T-helper 17 cell (primary cell): ENCODE measurements at places on chromosomes 5 and 9. TPM values are rescaled to one million over a fixed set of nuclear protein-coding genes. Genes with fewer than 3 reads are reported as not detected.
A peak's percentile ranks its signal among the peaks of the same experiment; 100 is the strongest.

GRCh38 chr5:95922798-95923197 lies 38.9 kb downstream of the ELL2 start:
- H3K27me3 ChIP-seq: no peaks in the 10 kb centered on the region
- no peak overlapping the region for H3K27ac ChIP-seq
- peaks cover 10% of the 10 kb centered on the region for H3K4me1 ChIP-seq
- H3K4me3 ChIP-seq: no peak overlapping the region
- peaks cover under 1% of the 10 kb centered on the region for H3K36me3 ChIP-seq

GRCh38 chr5:177455036-177455660 lies 8.5 kb downstream of the PRR7 start:
- peak overlapping the region; percentile 85 for H3K4me3 ChIP-seq
- no peaks in the 10 kb centered on the region for H3K27me3 ChIP-seq
- peak; percentile 95 for DNase-seq
- no peaks in the 10 kb centered on the region for H3K36me3 ChIP-seq
- H3K27ac ChIP-seq: peak overlapping the region; percentile 95
- peaks cover 32% of the 10 kb centered on the region for H3K4me1 ChIP-seq

Gene EHMT1
- total RNA-seq: 106 TPM

Gene NPM1
- 1,022 TPM for total RNA-seq

GRCh38 chr5:78486218-78486617 lies 125.8 kb downstream of the SCAMP1 start:
- DNase-seq: no peak
- H3K4me1 ChIP-seq: peaks cover 11% of the 10 kb centered on the region
- H3K27me3 ChIP-seq: no peaks in the 10 kb centered on the region
- H3K36me3 ChIP-seq: no peaks in the 10 kb centered on the region

GRCh38 chr5:66722686-66723085 lies 126.5 kb downstream of the MAST4 start:
- H3K36me3 ChIP-seq: peaks cover 2% of the 10 kb centered on the region
- no peaks in the 10 kb centered on the region for H3K4me1 ChIP-seq
- H3K27me3 ChIP-seq: peaks cover 57% of the 10 kb centered on the region
- no peak for DNase-seq
- no peak overlapping the region for H3K4me3 ChIP-seq

DNA sequence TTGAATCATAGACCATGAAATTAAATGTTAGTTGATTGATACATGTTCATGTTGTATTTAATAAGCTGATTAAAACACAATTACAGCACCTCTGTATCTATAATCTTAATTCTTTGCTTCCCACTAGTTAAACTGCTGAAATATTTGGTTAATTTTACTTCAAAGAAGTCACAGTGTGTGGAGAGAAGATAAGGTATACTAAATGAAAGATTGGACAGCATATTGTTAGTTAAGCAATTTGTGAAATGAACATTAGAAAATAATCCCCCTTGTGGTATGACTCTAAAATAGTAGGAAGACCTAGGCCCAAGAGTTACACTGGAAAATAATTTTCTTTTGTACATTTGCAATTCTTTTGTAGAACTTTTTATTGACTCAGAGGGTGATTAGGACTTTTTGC lies 30.3 kb downstream of the MAN2A1 start:
- no peaks in the 10 kb centered on the region for H3K27me3 ChIP-seq
- H3K4me1 ChIP-seq: peaks cover 19% of the 10 kb centered on the region
- H3K4me3 ChIP-seq: no peak overlapping the region
- no peak overlapping the region for H3K27ac ChIP-seq
- peaks cover 11% of the 10 kb centered on the region for H3K36me3 ChIP-seq
- no peak for DNase-seq

DNA sequence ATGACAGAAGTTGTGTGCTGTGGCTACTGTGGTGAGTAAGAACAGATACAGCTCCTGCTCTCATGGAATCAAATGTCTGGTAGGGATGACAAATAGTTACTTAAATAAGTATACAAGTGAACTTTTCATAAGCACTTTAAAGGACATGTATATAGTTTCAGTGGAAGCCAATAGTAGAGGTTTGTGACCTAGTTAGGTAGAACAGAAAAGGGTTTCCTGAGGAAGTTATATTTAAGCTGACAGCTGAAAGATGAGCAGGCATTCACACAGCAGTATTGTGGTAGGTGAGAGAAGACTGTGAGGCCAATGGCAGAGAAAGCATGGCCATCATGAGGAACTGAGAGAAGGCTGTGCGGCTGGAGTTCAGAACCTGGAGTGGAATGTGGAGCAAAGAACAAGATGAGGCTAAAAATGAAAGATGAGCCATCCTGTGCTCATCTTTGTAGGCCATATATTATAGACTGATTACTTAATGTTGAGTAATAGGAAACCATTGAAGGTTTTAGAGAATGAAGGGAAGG lies 15.4 kb downstream of the FAM174A start:
- peak overlapping the region; percentile 94 for H3K27ac ChIP-seq
- H3K4me3 ChIP-seq: peak overlapping the region; percentile 86
- no peaks in the 10 kb centered on the region for H3K36me3 ChIP-seq
- peaks cover 27% of the 10 kb centered on the region for H3K4me1 ChIP-seq

Gene CDKN2B-AS1
- 1.6 TPM for total RNA-seq

GRCh38 chr9:87537625-87538024 lies 40.0 kb downstream of the DAPK1 start:
- H3K4me1 ChIP-seq: peaks cover 10% of the 10 kb centered on the region
- no peak overlapping the region for H3K27ac ChIP-seq
- no peak overlapping the region for H3K4me3 ChIP-seq
- no peaks in the 10 kb centered on the region for H3K27me3 ChIP-seq
- H3K36me3 ChIP-seq: no peaks in the 10 kb centered on the region
- no peak for DNase-seq

Gene GRAMD2B
- total RNA-seq: 8.3 TPM

Gene PPP2R2B
- 12.1 TPM for total RNA-seq
